Suppressor macrophage treated with lipopolysaccharide for 4 hours (primary cell): ENCODE measurements at places on chromosomes 7 and 10.

GRCh38 chr7:40586197-40586596 lies 451.4 kb downstream of the SUGCT start:
- peak; percentile 31 for DNase-seq

DNA sequence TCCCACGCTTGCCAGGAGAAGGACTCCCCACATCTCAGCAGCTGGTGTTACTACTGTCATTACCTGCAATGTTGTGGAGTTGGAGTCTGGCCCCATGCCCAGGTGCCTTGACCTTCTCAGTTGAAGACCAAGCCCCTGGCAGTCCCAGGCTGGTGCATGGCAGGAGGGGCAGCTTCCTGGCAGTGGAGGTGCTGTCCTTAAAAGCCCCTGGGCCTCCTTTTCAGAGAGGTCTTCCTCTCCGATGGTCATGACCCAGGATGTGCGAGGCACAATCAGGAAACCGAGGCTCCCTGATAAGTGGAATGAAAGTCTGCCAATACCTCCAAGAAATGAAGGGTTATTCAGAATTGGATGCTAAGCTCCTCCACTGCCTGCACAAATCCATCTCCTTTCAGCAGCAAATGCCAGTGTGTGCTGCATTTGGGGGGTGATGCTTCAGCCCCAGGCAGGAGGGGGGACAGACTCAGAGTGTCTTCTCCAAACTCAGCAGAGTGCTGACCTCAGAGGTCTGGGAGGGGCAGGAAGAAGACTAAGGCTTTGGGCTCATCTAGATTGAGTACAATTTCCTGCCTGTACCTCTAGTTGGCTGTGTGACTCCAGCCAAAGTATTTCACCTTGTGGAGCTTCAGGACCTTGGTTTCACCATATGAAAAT lies 97.0 kb upstream of the DDC start:
- DNase-seq: no peak

DNA sequence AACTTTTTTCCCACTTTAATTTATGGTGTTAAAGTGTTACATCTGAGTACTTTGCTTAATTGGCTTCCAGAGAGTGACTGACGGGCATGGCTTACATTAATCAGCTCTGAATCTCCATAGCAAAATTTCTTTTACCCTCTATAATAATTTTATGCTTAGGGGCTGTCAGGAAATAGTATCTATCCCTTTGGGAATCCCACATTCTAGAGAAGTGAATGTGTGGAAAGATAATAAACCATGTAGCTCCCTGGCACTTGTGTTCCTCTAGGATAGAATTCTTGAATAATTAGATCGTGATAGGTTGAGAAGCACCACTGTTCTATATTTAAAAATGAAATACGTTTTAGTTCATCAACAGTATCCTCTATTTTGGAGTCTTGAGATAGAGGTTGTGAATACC lies 89.6 kb downstream of the DNAJB9 start:
- DNase-seq: no peak

DNA sequence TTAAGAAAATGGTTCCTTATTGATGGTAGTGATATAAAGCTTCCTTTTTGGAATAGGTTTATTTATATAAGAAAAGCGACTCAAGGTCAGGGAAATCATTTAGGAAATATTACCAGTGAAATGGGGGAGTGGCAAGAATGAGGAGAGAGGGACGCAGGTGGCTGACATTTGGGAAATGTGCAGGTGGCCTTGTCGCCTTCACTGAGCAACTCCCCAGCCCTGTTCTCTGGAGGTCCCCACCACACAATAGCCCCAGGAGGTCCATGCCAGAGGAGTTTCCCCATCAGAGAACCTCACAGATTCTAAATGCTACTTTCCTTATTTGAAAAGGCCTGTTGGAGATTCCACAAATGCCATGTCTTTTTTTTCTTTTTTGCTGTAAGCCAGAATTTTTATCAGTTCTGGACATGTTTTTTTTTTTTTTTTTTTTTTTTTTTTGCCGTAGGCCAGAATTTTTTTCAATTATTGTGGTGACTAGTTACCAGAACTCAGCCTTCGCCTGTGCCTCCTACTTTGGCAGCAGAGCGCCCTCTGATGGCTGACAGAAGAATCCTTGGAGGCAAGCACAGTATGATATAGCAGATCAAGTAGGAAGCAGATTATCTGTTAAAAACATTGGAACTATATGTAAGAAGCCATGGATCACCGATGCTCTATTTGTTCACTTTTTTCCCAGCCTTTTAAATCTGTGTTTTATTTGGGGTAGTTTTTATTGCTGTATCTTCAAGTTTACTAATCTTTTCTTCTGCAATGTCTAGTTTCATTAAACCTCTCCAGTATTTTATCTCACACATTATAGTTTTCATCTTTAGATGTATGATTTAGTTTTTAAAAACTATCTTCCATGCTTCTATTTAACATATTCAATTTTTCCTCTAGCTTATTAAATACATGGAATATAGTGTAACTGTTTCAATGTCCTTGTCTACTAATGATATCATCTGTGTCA lies 18.6 kb downstream of the OPALIN start:
- peak; percentile 67 for DNase-seq

DNA sequence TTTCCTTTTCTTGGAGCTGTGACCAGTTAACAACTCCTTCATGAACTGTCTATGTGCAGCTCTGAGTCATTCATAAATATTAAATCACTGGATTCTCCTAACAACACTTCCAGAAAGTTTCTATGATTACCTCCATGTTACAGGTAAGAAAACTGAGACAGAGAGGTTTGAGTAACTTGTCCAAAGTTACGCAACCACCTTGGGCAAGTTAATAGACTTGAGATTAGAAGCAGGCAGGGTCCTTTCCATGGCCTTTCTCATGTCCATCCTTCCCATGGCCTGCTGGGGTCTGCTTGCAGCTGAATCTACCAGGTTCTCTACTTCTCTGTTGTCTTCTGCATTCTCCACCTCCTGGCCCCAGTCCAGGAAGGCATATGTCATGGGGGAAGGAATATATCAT lies 648.8 kb upstream of the MKI67 start:
- no peak for DNase-seq

GRCh38 chr10:120508393-120508792 lies 51.4 kb downstream of the PLPP4 start:
- peak; percentile 13 for DNase-seq

GRCh38 chr10:124425227-124425962 lies 6.7 kb upstream of the OAT start:
- DNase-seq: no peak
